ENCODE measurements at places on chromosomes 5 and 9.

DNA sequence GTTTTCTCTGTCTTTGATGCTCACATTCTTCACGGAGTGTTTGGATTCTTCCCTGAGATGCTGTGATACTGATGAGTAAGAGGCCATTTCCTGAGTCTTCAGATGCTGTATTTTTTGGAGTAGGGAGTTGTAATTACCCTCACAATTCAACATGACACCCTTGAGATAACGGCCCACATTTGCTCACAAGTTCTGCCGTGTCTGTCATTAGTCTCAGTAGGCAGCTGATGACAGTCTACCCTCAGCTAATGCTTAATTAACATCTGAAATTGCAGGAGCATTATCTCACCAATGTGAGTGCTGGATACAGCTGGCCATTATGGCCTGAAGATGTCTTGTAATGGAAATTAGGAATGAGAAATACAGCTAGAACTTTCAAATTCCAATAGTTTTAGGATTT lies 307.1 kb upstream of the ADCY2 start:
- no peak for DNase-seq

GRCh38 chr5:130335117-130335516 lies 430.9 kb downstream of the CHSY3 start:
- no peak for DNase-seq

DNA sequence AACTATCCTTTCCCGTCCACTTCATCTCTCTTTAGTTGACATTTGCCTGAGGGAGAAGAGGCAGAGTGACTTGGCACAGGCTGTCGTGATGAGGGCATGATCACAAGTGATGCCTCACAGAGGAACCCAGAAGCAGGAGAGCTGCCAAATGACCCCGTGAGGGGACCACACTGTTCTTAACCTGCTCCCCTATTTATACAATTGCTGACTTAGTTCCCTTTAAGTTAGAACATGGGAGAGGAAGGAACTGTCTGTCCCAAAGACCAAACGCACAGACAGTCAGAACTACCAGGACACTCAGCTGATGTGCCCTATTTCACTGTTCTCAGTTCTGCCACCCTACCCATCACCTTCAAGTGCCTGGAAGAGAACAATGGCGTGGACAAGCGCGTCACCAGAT lies 73.7 kb downstream of the SLC1A3 start:
- no peak for DNase-seq

DNA sequence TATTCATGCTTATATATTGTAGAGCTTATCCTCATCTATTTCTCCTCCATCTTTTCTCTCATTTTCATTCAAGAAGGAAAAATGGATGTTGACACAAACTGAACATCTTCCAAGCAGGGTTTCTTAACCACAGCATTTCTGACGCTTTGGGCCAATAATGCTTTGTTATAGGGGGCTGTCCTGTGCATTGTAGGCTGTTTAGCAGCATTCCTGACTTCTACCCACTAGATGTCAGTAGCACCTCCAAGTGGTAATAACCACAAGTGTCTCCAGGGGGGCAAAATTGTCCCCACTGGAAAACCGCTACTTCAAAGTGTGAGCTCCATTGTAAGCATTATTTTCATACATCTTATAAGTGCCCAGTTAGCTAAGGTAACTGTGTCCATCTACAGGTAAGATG lies 2.6 kb upstream of the TXNDC8 start:
- DNase-seq: no peak

GRCh38 chr9:96186591-96187011 lies 115.4 kb downstream of the HSD17B3 start:
- no peak for DNase-seq

DNA sequence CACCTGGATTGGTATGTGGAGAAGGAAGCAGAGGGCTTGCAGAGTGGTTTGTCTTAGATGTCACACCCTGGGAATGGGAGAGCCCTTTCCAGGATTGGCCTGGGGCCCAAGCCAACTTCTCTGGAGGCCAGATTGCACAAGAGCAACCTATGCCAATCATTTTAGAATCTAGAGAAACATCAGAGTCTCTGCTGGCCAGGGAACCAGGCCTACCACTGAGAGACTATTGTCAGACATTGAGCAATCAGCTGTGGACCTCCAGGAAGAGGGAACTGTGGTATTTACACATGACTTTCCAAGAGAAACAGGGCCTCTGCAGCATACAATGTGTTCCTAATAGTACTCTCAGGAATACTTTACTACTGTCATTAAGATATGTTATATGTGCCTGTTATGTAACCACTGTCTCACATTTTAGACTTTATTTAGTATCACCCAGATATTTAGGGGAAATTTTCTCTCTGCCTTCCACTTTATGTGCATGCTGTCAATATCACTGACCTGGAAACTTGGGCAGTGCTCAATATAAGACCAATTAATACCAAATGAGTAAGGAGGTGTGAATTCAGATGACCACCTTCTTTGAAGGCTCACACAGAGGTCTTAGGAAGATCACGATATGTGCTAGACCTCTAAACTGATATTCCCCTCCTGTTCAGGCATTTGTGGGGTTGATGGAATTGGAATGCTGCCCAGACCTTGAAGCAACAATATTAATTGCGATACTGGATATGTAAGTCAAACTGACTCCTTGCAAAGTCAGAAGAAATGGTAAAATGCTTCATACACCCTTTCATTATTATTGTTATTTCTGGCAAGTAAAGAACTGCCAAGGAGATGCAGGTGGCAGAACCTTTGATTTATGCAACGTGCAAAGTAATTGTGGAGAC lies 20.5 kb upstream of the CCL28 start:
- no peak for DNase-seq

DNA sequence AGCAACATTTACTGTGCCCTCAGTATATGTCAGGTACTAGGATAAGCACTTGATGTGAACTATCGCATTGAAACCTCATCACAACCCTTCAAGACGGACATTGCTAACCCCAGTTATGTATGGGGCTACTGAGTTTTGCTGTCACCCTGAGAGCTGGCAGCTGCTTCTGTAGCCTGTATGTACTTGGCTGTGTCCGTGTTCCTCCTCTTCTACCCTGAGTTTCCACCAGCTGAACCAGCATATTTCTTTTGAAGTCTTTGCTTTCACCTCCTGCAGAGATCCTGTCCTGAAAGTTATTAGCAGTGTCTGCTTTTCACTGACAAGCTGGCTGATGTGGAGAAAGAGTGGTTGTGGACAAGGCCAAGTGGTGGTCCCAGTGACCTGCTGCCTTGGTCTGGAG lies 63.3 kb downstream of the ADGRV1 start:
- no peak for DNase-seq

- DNase-seq: no peak
These were observed 28.1 kb downstream of the NREP start for GRCh38 chr5:111728941-111729340.

DNA sequence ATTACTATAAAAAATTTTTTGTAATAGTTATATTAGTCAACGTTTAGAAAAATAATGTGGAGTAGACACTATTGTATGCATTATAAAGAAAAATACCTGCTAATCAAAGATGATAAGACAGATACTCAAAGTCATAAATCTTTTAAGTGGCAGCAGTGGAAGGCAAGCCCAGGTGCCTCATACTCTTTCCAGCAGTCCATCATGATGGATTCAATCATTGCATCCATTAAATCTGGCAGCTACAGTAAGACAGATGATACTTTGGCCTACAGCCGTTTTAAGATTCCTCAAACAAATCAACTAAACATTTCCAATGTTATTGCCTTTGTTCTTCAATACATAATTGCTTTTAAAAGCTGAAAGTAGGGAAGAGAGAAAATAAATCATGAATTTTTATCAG lies 1392.9 kb upstream of the NUDT12 start:
- no peak for DNase-seq
